ENCODE measurements at places on chromosomes 7 and 10.

- no peak for DNase-seq
Observed at GRCh38 chr7:41869596-41869995, 166.7 kb upstream of the INHBA start.

GRCh38 chr7:73489976-73490375, 32.1 kb downstream of the BAZ1B start:
- no peak for DNase-seq

DNA sequence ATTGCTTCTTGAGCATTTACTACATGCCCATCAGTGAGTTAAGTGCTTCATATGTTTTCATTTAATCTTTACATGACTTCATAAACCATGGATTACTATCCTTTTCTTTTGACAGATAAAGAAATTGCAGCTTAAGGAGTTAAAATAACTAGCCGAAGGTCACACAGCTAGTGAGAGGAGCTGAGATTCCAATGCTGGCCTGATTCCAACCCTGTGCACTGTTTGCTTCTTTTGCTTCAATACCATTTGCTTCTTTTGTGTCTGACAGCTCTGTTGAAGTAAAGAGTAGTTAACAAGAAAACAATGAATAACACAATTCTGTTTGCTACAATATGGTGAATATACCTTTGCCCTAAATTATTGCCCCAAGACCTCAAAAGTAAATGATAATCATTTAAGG, 132.4 kb downstream of the GRM3 start:
- no peak for DNase-seq

- DNase-seq = no peak
Observed at GRCh38 chr7:124351950-124352349, 319.1 kb upstream of the TMEM229A start.

GRCh38 chr7:77524731-77525130, 12.4 kb upstream of the PTPN12 start:
- DNase-seq = no peak

- no peak for DNase-seq
Observed at GRCh38 chr10:14815681-14816080, 22.2 kb downstream of the CDNF start.

- no peak for DNase-seq
Observed at GRCh38 chr7:18087026-18087686, 59.5 kb upstream of the PRPS1L1 start.

DNA sequence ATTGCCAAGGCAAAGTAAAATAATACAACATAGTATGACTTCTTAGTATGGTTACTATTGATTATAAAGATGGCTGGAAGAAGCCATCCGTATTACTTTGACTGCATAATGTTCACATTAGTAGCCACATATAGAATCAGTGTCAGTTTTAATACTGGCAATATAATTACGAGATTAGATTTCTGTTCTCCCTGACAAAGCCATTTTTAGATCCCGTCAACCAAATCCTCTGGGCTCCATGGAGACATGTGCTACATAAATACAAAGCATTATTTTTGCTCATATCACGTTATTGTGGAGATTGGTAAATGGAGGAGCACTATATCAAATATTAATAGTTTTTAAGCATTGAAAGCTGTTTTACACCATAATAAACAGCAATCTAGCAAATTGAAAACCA, 124.0 kb downstream of the MAGI2 start:
- DNase-seq = no peak

- no peak for DNase-seq
Observed at GRCh38 chr10:46329690-46330016, 42.9 kb downstream of the ANTXRL start.

DNA sequence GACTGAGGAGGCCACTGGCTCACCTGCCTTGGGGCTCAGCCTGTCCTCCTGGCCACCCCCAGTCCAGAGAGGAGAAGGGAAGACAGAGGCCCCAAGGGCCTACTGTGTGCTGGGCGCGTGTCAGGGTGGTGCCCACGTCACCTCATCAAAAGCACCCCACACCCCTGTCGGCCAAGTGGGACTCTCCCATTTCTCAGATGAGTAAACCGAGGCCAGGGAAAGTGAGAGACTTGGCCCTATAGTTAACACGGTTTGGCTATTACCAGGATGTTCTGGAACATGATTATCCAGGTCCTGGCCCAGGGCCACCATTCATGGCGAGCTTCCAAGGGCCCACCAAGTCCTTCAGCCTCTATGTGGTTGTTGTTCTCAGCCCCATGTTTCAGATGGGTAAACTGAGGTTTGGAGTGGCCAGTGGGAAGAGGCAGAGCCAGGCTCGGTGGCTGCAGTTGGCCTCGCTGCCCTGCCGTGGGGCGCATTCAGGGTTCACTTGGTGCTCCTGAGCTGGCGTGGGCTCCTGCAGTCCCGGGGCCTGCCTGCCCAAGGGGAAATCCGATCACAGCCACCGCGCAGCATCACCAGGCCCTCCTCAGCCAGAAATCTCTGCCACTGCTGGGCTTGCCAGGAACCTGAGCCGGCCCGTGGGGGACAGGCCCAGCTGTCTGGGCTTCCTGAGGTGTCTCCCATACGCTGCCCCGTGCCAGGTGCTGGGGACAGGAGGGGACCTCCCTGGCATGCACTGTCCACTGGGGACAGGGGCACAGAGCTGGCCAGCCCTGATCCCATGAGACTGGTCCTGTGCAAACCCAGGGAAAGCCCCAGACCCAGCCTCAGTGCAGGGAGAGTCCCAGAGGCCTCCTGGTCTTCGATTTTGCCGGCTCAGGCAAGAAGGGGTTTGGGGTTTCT, 117.7 kb upstream of the TNRC18 start:
- DNase-seq = no peak

GRCh38 chr10:99562631-99563030, 29.9 kb downstream of the NKX2-3 start:
- no peak for DNase-seq

GRCh38 chr10:88057720-88058119, 194.3 kb downstream of the PTEN start:
- DNase-seq = no peak

GRCh38 chr7:309586-310228, 19.7 kb downstream of the FOXL3 start:
- no peak for DNase-seq

GRCh38 chr10:120221873-120222485, 235.0 kb upstream of the PLPP4 start:
- no peak for DNase-seq

DNA sequence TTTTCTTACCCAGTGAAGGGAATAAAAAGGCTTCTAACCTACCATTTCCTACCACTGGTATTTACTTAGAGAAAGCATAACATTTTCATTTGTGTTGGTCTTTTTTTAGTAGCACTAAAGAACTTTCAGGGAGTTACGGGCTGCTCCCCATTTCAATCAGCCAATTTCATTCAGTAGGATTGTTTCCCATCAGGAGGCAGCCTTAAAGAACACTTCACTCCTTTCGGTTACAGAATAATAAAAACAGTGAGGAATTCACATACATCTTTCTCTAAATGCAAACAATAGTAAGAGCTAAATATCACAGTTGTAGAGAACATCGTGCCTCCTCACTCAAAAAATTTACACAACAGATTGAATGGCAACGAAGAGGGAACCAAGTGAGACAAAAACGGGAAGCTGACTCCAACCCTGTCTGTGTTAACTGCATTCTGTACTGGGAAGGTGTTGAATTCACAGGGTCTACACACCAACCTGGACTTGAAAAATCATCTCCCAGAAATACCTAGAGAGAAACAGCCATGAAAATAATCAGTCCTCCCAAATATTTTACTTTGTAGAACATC, 55.5 kb upstream of the ABLIM1 start:
- DNase-seq = no peak

GRCh38 chr10:69043931-69044531, 43.9 kb upstream of the SRGN start:
- DNase-seq = no peak

GRCh38 chr7:112076324-112076723, 129.9 kb downstream of the DOCK4 start:
- DNase-seq = no peak

- DNase-seq = no peak
Observed at GRCh38 chr10:71081229-71081560, 131.2 kb upstream of the UNC5B start.

- no peak for DNase-seq
Observed at GRCh38 chr7:51223505-51223904, 93.1 kb downstream of the COBL start.

- no peak for DNase-seq
Observed at GRCh38 chr7:100221767-100222444, 2.2 kb downstream of the PVRIG start.

- no peak for DNase-seq
Observed at GRCh38 chr10:47058032-47058702, 146.9 kb downstream of the PTPN20 start.

GRCh38 chr10:128519581-128519980, 393.4 kb upstream of the MKI67 start:
- no peak for DNase-seq

DNA sequence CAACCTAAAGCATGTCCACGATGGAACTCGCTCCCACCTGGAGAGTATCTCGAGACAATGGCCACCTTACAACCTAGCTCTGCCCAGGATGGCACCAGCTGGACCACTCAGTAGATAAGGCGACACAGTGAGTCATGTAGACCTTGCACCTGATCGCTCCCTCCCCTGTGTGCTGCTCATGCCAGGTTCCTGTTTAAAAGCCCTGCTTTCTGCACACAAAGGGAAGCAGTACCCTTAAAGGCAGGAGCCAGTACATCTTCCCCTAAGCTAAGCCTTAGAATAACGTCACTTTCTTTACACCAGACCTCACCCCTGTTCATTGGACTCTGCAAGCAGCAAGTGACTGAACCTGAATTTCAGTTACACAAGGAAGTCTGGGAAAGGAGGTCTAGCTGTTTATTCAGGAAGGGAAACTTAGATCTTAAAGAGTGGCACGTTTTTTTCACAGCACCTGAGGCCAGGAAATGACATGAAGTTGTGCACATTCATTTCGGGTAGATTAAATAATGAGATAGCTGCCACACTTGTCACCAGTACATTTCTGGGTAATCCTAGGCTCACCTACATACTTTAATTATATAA, 117.9 kb downstream of the MTPAP start:
- DNase-seq = no peak

- DNase-seq = no peak
Observed at GRCh38 chr10:117531371-117532002, 11.1 kb upstream of the EMX2 start.

- DNase-seq = no peak
Observed at GRCh38 chr10:51507476-51507875, 191.9 kb downstream of the CSTF2T start.

DNA sequence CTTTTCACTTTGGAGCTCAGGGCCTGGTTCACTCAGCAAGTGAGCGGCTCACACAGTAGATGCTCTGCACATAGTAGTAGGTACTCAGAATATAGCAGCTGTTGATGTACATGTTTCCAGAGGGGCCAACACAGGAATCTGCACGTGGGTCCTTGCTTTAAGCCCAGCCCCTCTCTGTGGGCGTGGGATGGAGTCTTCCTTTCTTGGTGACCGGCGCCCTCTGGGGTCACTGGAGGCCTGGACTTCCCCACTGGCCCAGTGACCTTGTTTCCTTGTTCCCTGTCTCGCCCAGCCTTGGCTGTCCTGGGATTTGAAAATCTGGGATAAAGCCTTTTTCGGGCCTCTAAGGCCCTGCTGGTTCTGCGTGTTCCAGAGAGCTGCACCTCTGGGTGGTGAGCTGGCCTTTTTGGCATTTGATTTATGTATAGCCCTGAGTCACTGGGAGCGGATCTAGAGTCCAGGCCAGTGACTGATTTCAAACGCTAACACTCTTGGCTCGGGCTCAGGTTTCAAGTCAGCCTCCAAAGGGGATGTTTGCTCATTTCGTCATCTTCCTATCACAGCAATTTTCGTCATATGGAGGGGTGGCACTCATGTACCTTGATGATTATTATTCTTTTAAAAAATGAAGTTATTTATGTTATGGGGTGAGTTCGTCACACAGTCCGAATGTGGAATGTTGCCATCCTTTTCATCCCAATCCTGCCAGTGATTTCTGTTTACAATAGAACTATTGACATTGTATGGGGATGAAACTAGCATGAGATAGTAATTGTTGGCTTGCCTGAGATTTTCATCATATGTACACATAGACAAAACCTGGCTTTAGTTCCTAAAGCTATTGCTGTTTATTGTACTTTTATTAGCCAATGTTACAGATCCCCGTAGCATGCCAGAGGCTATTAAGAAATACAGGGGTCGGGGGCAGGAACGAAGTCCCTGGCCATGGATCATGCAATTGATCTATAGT, 65.5 kb downstream of the CUX1 start:
- DNase-seq = no peak

- no peak for DNase-seq
Observed at GRCh38 chr7:141455723-141456122, 95.5 kb upstream of the AGK start.

GRCh38 chr10:103769176-103769575, 86.2 kb downstream of the SH3PXD2A start:
- no peak for DNase-seq

GRCh38 chr10:47175181-47176123, 124.5 kb upstream of the GDF10 start:
- no peak for DNase-seq

DNA sequence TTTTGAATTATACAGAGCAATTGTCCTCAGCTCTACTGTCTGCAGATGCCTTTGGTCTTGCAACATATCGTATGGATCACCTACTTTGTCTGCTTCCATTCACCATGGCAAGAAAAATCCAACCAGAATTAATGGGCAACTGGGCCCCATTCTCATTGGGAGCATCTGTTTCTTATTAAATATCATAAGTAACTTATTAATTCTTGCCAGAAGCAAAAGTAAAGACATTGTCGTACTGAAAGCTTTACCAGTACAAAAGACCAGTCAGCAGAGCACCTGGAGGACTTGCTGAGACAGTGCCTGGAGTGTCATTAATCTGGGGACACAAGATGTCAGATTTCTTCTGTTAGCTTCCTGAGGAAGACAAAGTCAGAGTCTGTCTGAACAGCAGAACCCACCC, 404.5 kb downstream of the INHBA start:
- DNase-seq = no peak

- DNase-seq = no peak
Observed at GRCh38 chr7:50648570-50649169, 83.5 kb upstream of the DDC start.

- DNase-seq = no peak
Observed at GRCh38 chr7:154581251-154581890, 421.6 kb downstream of the PAXIP1 start.

DNA sequence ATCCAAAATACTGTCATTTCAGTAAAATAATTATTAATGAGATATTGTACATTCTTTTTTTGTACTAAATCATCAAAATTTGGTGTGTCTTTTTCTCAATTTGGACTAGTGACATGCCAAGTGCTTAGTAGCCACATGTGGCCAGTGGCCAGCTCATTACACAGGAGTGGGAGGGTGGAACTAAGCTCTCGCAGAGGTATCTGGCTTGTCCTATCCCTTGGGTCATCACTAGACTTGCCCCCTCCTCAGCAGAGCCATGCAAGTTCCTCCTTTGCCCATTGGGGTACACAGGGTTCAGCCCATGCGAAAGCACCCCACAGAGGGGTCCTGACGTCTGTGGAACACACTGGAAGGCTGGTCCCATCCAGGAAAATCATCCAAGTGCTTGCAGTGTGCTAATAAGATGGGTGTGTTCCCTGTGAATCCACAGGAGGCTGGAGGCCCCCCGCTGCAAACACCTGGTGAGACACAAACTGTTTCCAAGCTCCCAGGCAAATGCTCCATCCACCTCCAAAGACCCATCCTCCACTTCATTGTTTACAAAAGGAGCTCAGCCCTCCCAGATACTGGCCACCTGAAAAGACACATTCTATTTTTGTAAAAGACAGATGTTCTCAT, 1.3 kb downstream of the ARHGAP22 start:
- no peak for DNase-seq

GRCh38 chr10:62907470-62908212, 91.5 kb upstream of the EGR2 start:
- no peak for DNase-seq

- DNase-seq = no peak
Observed at GRCh38 chr10:101649525-101650085, 45.4 kb downstream of the FBXW4 start.
